ENCODE measurements at places on chromosomes 4 and X. TPM values are rescaled to one million over a fixed set of nuclear protein-coding genes. Genes with fewer than 3 reads are reported as not detected.

The TLR2 gene
- total RNA-seq, result 1.1 TPM

The PNMA3 gene
- total RNA-seq, result 3.6 TPM

The SSX1 gene
- not detected for total RNA-seq

The UBE2K gene
- total RNA-seq, result 82.3 TPM

The DOK7 gene
- total RNA-seq, result not detected

All from activated CD4-positive, alpha-beta memory T cell treated with anti-CD3 and anti-CD28 coated beads, Interleukin-2, amount 10 ng/mL, durations not matched to agents 7 days and 5 days (primary cell).